Activated naive CD8-positive, alpha-beta T cell treated with anti-CD3 and anti-CD28 coated beads for 36 hours (primary cell): ENCODE measurements at places on chromosomes 3 and 15. TPM values are rescaled to one million over a fixed set of nuclear protein-coding genes. Genes with fewer than 3 reads are reported as not detected.

Gene RHOA
- total RNA-seq, result 414 TPM

Gene ROPN1
- not detected for total RNA-seq

Gene GRAMD1C
- 0.54 TPM for total RNA-seq

DNA sequence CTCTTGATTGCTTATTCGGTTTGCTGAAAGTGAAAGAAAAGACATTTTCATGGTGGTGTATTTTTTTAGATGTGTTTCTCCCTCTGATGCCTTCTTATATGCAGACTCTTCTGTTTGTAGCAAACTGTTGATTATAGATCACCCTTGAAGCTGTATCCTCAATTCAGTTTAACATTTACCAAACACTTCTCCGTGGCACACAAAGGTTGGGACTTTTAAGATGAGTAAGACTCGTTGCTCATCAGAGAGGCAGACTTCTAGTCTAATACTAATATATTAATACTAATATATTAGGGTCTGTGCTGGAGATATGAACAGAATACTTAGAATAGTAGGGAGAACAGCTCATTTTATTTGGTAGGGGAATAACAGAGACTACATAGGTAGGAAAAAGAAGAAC, 32.8 kb downstream of the RASA2 start:
- peaks cover 38% of the 10 kb centered on the region for H3K4me1 ChIP-seq
- peaks cover 66% of the 10 kb centered on the region for H3K36me3 ChIP-seq
- H3K27me3 ChIP-seq, result no peaks in the 10 kb centered on the region
- H3K27ac ChIP-seq, result no peak overlapping the region
- DNase-seq, result no peak

- H3K4me1 ChIP-seq, result peaks cover 4% of the 10 kb centered on the region
- DNase-seq, result no peak
- H3K27ac ChIP-seq, result no peak overlapping the region
- H3K27me3 ChIP-seq, result peaks cover 59% of the 10 kb centered on the region
- H3K36me3 ChIP-seq, result no peaks in the 10 kb centered on the region
- no peak overlapping the region for H3K4me3 ChIP-seq
Observed at GRCh38 chr3:24519368-24520100, 24.9 kb upstream of the THRB start.

DNA sequence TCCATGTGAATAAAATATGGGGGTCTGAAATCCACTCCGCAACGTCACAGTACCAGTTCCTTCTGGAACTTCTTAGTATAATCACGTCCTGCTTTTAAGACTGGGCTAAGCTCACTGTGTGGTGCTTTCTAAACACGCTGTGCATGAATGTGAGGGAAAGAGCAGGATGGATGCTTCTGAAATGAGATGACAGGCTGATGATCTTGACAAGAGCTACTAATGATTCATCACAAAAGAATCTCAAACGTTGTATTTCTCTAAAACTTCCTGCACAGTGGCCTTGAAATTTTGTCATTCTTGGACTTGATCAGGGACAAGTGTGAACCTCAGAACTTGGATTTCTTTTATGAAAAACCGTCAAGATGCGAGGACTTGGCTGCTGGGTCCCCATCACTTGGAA, 221.4 kb downstream of the CADPS start:
- no peak overlapping the region for H3K4me3 ChIP-seq
- H3K27me3 ChIP-seq, result no peaks in the 10 kb centered on the region
- H3K36me3 ChIP-seq, result no peaks in the 10 kb centered on the region
- no peaks in the 10 kb centered on the region for H3K4me1 ChIP-seq
- DNase-seq, result no peak

GRCh38 chr3:53502737-53503136, 8.3 kb downstream of the CACNA1D start:
- H3K27ac ChIP-seq, result no peak overlapping the region
- H3K4me1 ChIP-seq, result no peaks in the 10 kb centered on the region
- H3K27me3 ChIP-seq, result peaks cover 40% of the 10 kb centered on the region
- H3K36me3 ChIP-seq, result no peaks in the 10 kb centered on the region
- no peak for DNase-seq
